Ascending aorta (tissue), 2 donors: ENCODE measurements at places on chromosomes 6 and 20.

DNA sequence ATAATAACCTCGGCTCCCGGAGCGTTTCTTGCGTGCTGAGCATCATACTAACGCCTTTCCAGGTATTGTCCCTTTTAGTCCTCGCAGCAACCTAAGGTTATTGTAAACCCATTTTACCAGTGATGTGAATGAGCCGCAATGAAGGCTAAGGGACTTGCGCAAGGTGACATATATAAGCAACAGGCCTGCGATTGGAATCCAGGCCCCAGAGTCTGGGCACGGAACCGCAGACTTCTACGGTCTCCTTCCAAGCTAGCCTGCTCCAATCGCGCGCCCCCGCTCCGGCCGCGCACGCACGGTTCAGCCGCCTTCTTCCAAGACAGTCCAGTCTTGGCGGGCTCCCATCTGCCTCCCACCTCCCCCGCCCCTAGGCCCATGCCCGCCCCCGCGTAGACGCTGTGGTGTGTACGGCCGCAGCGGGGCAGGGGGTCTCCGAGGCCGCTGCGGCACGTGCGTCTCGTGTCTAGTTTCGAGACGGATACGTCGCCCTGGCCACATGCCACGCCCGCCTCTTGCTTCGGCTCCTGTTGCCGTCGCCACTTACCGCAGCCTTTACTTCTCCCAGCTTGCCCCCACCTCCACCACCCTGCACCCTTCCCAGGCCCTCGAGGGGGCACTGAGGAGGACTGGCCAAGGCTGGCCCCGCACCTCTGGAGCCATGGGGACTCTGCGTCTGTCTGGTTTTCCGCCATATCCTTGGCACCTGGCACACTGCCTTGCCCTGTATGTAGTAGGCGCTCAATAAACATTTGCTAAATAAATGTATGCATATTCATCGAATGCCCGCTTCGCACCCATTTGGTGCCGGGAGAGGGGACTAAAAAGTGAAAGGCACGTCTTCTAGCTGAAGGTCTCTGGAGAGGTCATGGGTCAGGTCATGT, 855 bp upstream of the GFOD1 start:
- H3K27ac ChIP-seq: peak overlapping the region; percentile 67
- H3K27me3 ChIP-seq: no peaks in the 10 kb centered on the region
- no peaks in the 10 kb centered on the region for H3K36me3 ChIP-seq
- DNase-seq: peak; percentile 79
- H3K4me1 ChIP-seq: peaks cover 4% of the 10 kb centered on the region

GRCh38 chr6:20291764-20292580, 79.7 kb upstream of the MBOAT1 start:
- H3K27ac ChIP-seq: no peak overlapping the region
- no peaks in the 10 kb centered on the region for H3K4me1 ChIP-seq
- no peaks in the 10 kb centered on the region for H3K36me3 ChIP-seq
- no peaks in the 10 kb centered on the region for H3K27me3 ChIP-seq

DNA sequence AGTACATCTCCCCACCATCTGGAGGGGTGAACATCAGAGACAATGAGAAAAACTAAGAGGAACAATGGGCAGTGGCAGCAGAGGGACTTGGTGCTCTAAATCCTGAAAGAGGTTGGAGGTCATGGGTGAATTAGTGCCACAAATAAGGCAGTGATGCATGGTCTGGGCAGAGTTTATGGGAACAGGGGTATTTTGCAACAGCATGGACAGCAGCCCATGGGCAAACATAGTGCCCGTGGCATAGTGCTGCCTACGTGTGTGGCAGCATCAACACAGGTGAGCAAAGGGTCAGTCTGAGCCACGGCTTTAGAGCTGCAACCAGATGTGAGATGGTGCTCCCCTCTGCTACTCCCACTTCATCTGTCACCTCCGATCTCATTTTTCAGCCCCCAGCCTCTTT, 459.1 kb upstream of the CITED2 start:
- no peak overlapping the region for H3K4me3 ChIP-seq
- H3K36me3 ChIP-seq: no peaks in the 10 kb centered on the region

- H3K27me3 ChIP-seq: no peaks in the 10 kb centered on the region
- H3K36me3 ChIP-seq: no peaks in the 10 kb centered on the region
- H3K4me3 ChIP-seq: no peak overlapping the region
- DNase-seq: no peak
- H3K27ac ChIP-seq: no peak overlapping the region
Measured at GRCh38 chr6:84623956-84624680, 140.3 kb downstream of the TBX18 start.
